Aorta (tissue), 5 donors: ENCODE measurements at places on chromosomes 5 and 9. TPM values are rescaled to one million over a fixed set of nuclear protein-coding genes. Genes with fewer than 3 reads are reported as not detected.
A peak's percentile ranks its signal among the peaks of the same experiment; 100 is the strongest.

- peak; percentile 87 for DNase-seq
These were observed 1.5 kb downstream of the NSMF start for GRCh38 chr9:137457406-137458193.

DNA sequence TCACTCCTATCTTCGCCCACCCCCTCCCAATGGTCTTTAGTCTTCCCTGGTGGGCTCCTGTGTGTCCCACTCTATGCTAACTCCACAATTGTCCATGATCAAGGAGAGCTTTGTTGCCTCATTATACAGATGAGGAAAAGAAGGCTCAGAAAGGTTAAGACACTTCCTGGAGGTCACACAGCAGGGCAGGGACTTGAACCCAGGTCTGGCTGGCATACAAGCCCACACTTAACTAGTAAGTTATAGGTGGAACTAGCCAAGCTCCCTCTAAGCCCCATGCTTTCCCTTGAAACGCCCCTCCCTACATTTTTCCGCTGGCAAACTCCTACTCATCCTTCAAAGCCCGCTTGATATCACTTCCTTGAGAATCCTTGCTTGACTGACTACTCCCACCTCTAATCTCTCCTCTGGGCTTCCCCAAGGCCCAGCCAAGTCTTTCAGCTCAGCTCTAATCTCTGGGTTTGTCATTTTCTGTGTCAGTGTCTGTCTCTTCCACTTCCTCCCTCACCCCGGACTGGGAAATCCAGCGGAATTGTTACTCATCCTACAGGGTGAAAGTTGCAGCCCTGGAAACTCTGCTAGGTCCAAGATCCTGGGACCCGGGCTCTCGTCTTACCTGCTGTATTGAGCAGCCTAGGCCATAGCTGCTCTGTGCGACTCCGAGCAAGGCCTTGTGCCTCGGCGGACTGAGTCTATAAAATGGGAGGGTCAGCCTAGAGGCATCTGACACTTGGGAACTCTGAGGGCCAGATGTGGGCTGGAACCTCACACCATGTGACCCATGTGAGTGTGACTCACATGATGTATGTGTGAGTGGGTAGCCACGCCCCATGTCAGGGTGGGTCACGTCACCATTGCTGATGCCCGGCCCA, 144.5 kb downstream of the GAPVD1 start:
- DNase-seq, result no peak

DNA sequence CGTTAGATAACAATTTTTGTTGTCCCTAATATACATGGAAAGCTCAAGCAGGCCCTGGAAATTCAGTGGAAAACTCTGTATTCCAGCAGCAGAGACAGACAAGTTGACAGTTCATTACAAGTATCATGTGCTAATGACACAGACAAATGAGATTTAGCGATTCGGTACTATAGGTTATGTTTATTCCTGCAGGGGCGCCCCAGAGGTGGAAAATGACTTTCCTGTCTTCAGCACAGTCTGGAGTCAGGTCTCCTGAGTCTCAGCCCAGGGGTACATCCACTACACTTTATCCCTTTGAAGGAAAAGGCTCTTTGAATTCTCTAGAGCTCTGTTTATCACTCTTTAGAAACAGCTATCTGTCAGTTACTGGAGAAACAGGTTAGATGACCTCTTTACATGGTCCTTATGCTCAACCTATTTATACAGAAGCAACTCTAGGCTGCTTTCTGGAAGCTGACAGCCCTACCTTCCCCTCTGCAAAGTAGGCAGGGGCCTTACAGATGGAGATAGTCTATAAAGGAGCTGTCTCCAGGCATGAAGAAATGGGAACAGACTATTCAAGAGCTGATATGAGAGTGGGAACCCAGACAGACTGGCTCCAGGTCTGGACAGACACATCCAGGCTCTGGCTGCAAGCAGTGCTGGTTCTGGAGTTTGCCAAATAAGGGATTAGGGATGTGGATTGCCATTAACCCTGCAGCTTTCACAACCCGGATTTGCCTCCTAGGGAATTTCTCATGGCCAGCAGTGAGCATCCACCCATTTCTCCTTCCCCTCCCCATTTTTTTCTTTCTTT, 7.2 kb upstream of the SLC31A2 start:
- DNase-seq, result no peak

DNA sequence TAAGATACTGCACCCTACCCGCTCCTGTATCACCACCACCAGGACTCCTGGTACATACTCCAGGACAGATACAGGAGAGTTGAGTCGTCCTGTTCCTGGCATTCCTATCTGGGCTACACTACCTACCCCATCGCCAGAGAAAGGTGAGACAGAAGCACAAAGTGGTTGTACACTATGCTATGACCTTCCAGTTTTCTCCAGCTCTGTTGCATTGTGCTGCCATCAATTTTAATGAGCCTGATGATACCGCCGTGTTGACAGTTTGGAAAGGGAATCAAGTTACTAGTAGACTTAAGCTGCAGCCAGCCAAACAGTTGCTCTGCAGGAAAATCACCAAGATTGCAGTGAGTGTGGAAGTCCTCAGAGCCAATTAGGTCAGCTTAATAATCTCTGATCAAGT, 35.2 kb downstream of the ANP32B start:
- DNase-seq, result no peak

GRCh38 chr9:1184146-1184545, 134.0 kb downstream of the DMRT2 start:
- no peak for DNase-seq

GRCh38 chr5:180129291-180130190, 58.0 kb upstream of the RNF130 start:
- no peak for DNase-seq

GRCh38 chr9:85416715-85417114, 325.0 kb downstream of the AGTPBP1 start:
- no peak for DNase-seq

- no peak for DNase-seq
These were observed 72.8 kb upstream of the EFNA5 start for GRCh38 chr5:107743373-107744000.

DNA sequence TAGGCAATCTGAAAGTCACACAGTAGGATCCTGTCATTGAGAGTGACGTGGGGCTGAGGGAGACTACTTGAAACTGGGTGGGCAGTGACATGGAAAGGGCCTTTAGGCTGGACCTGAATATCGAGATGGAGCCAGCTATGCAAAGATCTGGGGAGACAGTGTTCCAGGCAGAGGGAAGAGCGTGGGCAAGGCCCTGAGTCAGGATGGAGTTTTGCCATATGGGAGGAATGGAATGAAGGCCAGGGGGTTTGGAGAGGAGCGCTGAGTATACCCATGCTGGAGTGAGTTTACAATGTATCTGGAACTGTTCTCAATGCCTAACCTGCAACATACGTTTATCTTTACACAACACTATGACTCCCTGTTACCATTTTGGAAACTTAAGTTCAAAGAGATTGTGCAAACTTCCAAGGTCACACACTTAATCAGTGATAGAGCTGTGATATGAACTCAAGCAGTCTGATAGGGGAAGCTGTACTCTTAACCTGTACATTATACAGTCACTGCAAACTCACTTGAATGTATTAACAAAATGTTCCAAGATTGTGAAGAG, 33.5 kb downstream of the INSYN2B start:
- no peak for DNase-seq

- no peak for DNase-seq
These were observed 12.7 kb upstream of the TMEM174 start for GRCh38 chr5:73160239-73160671.

DNA sequence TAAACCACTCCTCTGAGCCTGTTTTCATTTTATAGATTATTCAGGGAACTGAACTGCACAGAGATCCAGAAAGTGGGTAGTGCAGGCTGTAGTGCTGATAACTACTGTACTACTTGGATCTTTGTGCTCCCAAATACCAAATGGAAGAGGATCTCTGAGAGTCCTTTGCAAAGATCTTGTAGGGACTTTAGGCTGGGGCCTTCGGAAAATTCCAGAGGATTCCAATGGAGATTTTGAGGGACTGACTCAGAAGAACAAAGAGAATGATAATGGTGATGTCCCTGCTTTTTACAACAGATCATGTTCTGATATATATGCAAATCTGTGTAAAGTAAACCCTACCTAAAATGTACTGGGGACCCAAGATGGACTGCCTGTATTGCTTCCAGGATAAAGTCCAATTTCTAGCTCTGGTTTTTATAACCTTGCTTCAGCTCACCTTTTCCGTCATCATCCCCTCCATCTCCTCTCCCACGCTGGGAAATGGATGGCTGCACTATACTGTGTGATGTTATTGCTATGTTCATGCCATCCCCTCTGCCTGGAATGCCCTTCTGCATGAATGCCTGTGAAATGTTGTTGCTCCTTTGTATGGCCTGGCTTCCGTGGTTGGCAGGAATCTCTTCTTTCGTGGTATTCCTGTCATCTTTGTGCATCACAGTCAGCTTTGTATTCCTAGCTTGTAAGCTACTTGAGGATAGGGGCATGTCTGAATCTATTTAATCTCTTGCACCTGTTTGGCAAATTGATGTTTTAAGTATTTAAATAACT, 9.7 kb upstream of the PSMD5 start:
- DNase-seq, result no peak

DNA sequence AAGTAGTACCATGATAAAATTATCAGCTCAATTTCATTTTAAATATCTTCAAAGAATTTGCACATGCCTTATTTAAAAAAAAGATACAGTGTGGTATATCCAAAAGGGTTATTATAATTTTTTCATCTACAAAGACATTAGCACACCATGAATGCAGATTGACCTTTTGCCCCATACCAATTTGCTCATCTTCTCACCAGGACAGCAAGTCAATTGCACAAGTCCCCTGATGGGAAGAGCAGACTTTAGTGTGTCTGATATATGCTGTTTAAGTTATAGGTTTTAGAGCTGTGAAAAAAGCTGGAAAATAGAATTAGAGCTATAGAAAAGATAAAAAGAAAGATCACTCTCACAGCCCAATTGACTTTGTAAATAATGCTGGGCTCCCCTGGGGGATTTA, 325.8 kb upstream of the CDH6 start:
- DNase-seq, result no peak

- DNase-seq, result no peak
These were observed 194.5 kb upstream of the RIOK2 start for GRCh38 chr5:97377582-97377981.

- DNase-seq, result peak; percentile 52
These were observed 36.8 kb upstream of the TEX48 start for GRCh38 chr9:114718801-114719221.

DNA sequence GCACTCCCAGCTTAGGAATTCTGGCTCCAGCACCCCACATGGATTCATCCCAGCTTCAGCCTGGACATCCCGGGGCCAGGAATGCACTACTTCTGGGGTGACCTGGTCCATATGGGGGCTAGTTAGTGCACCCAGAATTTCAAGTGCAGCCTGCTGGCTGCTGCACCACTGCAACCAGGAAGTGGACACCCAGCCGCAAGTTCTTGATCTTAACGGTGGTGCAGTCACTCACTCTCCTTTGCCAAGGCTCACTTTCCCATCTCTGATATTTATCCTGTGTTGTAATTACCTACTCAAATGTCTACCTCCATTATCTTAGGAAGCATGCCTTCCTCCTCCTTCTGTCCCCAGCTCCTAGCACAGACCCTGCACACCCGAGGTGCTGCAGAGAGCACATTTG, 26.2 kb upstream of the RAB14 start:
- no peak for DNase-seq

DNA sequence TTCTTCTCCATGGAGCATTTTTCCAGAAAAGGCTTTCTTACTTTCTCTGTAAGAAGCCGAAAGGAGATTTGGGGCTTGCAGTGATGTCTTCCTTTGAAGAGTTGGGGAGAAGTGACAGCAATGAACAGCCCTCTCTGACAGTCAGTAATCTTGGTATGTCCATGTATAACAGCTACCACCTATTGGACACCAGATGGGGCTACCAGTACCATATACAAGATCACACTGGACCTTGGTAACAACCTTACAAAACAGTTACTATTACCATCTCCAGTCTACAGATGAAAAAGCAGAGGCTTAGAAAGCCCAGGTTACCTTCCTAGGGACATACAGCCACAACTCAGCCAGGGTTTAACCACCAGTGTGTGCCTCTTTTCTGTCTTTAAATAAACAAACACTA, 272.7 kb upstream of the TRPC7 start:
- DNase-seq, result no peak

- DNase-seq, result no peak
These were observed 45.2 kb downstream of the CYSTM1 start for GRCh38 chr5:140220032-140220697.

DNA sequence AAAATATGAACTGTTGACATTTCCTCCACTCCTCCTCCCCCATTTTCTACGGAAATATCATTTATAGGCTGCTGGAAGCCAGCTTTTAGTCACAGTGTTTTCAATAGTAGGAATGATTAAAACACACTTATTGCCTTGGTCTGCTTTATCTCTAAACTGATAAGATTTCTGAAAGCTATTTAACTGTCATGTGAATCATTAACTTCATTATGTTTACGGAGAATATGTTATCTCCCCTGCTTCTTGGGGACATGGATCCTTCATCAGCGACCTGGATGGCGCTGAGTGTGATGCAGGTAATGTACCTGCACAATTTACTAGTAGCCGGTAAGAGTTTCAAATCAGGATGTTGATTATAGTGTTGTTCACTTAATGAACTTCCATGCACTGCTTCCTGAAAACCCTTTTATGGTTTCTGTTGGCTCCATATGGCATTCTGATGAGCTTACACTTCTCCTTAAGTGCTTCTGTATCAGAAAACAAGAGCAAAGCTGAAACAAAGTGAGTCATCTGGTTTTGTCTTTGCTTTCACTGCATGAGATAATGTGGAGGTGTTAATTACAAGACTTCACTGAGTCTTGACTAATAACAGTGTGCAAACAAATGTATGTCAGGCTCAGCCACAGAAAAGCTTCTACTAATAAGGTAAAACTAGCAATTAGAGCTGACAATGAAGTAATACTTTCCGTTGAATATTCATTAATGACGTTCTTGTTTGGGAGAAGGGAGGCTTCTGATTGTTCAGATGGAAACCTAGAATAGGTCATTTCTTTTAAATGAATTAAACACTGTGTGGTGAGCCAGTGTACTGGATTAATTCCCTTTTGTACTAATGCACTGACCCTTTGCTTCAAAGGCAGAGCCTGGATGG, 162.4 kb upstream of the ZNF608 start:
- DNase-seq, result no peak

GRCh38 chr5:72464071-72464470, 43.1 kb downstream of the ZNF366 start:
- no peak for DNase-seq

FAM221B gene
- not detected for total RNA-seq

KIAA1958 gene
- 6.2 TPM for total RNA-seq

CCL27 gene
- total RNA-seq, result not detected

THBS4 gene
- total RNA-seq, result 23.6 TPM

SH3TC2 gene
- 2.9 TPM for total RNA-seq

POU5F2 gene
- total RNA-seq, result 5.1 TPM

LAMC3 gene
- total RNA-seq, result 0.32 TPM

ZFR gene
- 62.9 TPM for total RNA-seq

F2RL2 gene
- total RNA-seq, result 0.32 TPM

ITGA2 gene
- 5.2 TPM for total RNA-seq

GNAQ gene
- 80.2 TPM for total RNA-seq

SLCO4C1 gene
- 0.39 TPM for total RNA-seq
